ENCODE measurements at places on chromosomes 1 and 21.
A peak's percentile ranks its signal among the peaks of the same experiment; 100 is the strongest.

GRCh38 chr1:8121261-8122159 is 95.4 kb upstream of the ERRFI1 start:
- peak; percentile 69 for DNase-seq

- peak; percentile 76 for DNase-seq
Measured at GRCh38 chr21:37365517-37366481, 774 bp upstream of the DYRK1A start.

GRCh38 chr1:214402613-214403083 is 121.7 kb downstream of the SMYD2 start:
- no peak for DNase-seq

- DNase-seq, result no peak
Measured at GRCh38 chr1:183577897-183578465, 12.3 kb downstream of the NCF2 start.

GRCh38 chr1:78092643-78093042 is 46.9 kb downstream of the GIPC2 start:
- no peak for DNase-seq

DNA sequence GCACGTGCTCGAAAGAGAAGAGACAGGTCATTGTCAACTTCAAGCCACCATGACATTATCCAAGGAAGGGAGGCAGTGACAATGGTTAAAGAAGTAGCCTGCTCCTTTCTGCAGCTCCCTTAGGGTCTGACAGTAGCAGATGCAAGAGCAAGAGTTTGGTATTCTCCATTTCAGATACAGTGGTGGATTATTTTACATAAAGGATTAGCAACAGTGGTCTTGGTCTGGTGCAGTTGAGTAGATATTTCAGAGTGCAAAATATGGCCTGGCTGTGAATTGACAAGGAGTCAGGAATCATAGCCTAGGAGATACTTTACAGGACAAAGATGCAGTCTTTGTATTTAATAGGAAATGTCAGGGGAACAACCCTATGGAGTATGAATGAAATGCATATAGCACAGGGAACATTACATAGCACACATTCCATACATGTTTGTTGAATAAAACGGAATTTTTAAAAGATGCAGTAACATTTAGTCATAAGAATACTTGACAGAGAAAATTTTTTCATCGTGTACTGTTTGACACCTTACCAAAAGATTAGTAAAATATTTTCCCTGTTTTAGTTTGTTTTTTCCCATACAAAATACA is 41.8 kb downstream of the CHRM3 start:
- no peak for DNase-seq

DNA sequence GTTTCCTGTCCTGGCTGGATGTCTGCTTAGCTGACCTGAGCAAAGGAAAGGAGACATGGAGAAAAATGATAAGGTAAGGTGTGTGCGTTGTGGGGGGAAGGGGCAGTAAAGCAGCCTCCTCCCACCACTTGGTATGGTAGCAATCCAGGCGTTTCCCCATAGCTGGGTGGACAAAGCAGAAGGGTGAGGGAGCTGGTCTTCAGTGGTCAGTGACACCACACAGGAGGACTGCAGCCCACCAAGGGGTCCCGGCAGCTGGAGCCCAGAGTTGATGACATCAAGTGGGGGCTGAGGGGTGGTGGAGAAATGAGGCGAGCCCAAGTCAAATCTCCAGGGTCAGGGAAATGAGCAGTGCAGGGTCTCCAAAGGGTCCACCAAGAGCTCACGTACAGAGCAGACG is 69.3 kb upstream of the LRRN2 start:
- DNase-seq, result no peak

DNA sequence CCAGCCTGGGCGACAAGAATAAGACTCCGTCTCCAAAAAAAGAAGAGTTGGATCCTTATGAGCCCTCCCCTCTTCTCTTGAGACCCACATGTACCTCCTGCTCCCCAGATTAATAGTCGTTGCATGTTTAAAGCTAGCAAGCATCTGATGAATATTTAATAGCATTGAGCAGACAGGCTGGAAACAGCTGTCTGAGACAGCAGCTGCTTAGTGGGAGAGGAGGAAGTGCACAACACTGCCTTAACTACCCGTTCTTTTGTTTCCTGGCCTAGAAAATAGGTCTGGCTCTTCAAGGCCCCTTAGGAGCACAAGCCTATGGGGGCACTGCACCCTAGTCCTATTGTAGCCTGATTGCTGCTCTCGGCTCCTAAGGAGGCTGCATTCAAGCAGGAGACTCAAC is 17.3 kb upstream of the TMEM39B start:
- DNase-seq, result no peak

DNA sequence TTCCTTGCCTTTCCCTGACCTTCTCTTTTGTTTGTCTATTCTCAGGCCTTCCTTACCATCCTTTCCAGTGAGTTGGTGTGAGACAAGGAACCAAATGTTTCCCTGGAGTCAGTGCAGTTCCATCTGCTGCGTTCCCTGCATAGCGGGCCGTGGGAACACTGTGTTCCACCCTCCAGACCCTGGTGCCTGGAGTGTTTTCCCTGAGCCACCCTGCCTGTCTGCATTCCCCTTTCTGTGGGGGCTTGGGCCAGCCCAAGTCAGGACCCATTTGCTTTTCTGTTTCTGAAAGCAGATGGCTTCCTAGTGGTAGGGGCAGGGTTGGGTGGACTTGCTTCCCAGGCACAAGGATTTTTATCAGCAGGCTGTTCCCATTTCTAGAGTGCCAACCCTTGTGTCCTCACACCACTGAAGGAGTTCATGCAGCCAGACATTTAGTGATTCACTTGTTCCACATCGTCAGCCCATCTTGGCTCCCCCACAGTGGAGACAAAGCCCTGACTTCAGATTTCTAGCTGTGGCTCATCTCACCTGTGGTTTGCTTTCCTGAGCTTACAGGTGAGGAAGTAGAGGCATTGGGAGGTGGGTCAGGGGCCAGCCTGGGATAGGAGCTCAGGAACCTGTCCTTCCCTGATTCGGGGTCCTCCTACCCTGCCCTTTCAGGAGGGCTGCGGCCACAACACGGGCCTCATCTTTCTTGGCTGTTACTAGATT is 14.1 kb upstream of the MYOG start:
- DNase-seq, result no peak

DNA sequence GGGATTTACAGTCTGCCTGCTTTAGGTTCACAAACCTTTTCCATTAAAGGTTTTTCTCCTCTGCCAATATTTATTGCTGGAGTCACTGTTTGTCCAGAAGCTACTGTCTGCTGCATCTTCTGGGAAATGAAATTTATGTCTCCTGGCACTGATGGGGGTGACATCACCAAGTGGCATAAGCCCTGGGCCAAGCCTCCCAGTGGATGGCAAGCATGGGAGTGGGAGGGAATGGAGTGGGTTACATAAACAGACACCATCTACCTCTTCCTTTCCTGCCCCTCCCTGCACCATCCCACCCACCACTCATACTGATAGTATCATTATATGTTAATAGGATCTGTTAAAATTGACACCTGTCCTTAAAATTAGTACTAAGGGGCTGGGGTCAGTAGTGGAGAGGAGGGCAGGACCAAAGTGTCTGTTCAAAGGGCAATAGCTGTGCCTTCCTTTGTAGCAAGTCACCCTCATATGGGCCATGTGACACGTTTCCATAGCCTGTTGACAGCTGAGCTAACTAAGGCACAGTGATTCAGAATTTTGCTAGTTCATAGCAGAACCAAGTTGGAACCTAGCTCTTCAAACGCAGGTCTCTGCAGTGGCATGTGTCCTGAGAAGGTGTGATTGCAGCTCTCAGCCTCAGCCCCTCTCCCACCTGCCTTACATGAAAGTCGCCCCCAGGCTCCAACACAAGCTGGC is 71.0 kb downstream of the MAB21L3 start:
- no peak for DNase-seq

GRCh38 chr1:9110669-9111356 is 18.1 kb downstream of the GPR157 start:
- peak; percentile 85 for DNase-seq

GRCh38 chr1:169390303-169390702 is 22.3 kb downstream of the BLZF1 start:
- no peak for DNase-seq

GRCh38 chr21:41602531-41602930 is 94.6 kb upstream of the TMPRSS2 start:
- DNase-seq, result no peak

DNA sequence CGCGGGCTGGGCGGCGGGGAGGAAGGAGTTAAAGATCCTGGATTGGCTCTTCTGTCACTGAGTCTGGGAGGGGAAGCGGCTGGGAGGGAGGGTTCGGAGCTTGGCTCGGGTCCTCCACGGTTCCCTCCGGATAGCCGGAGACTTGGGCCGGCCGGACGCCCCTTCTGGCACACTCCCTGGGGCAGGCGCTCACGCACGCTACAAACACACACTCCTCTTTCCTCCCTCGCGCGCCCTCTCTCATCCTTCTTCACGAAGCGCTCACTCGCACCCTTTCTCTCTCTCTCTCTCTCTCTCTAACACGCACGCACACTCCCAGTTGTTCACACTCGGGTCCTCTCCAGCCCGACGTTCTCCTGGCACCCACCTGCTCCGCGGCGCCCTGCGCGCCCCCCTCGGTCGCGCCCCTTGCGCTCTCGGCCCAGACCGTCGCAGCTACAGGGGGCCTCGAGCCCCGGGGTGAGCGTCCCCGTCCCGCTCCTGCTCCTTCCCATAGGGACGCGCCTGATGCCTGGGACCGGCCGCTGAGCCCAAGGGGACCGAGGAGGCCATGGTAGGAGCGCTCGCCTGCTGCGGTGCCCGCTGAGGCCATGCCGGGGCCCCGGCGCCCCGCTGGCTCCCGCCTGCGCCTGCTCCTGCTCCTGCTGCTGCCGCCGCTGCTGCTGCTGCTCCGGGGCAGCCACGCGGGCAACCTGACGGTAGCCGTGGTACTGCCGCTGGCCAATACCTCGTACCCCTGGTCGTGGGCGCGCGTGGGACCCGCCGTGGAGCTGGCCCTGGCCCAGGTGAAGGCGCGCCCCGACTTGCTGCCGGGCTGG is at the start of gene NPR1:
TSS of gene NPR1 (plus strand) at position 170 of the 818 bp plus-strand sequence. CDS start at position 591, 421 bp downstream.
- DNase-seq, result peak; percentile 62

GRCh38 chr1:17777330-17777729 is 22.2 kb downstream of the ACTL8 start:
- no peak for DNase-seq

DNA sequence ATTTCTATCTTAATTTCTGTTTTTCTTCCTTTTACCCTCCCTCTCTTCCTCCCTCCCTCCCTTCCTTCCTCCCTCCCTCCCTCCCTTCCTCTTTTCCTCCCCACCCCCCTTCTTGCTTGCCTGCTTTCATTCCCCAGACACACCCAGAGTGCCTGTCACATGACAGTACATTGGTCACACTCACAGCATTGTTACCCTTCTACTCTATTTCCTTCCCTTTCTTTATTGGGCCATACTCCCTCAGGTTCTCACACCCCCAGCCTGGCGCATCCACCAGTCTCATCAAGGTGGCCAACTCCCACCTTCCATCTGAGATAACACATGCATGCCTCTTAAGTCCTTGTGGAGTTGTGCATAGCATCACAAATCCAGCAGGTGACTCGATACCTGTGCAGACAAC is 10.9 kb downstream of the TMPRSS3 start:
- no peak for DNase-seq

DNA sequence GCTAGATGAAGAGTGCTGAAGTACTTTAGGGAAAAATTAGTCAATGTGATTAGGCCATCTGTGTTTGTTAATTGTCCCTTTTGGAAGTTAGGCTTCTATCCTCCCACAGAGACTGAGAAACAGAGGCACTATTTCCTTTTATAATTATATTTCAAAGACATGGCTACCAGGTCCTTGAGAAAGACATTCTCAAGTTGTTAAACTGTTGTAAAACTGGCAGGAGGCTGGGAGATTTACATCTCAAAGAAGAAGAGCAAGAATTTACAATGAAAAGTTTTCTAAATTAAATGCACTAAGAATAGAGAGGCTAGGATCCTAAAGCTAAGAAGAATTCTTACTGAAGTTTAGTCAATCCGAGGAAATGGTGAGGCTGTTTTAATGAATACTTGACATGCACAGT is 74.0 kb upstream of the BRINP3 start:
- DNase-seq, result no peak

DNA sequence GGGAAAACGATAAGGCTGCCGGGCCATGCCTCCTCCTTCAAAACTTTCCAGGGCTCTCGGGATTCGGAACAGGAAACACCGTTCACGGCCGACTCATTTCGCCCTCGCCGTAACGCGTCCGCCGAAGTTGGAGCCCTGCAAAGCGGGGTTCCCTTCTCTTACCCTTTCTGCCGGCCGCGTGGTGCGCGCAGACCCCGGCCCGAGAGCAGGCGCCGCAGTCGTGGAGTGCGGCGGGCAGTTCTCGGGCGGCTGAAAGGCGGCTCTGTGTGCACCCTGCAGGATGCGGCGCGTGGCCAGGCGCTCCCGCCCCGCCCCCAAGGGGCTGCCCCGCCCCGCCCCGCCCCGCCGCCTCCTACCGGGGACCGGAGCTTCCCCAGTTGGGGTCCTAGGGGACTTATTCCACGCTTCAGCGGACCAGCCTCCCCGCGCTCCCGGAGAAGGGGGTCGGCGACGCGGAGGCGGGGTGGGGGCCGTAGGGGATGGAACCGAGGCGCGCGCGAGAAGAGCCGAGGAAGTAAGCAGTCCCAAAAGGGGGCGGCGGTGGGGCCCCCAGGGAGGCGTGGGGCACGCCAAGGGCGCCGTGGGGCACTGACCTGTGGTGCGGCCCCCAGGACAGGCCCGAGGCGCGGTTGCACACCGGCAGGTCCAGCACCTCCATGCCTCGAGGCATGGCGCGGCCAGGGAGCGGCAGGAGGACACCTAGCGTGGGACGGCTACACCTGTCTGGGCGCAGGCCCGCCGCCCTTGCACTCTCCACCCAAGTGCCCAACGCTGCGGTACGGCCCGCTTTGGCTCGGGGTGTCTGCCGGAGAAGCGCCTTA is at the start of gene MCOLN2:
TSS of gene MCOLN2 (minus strand) at position 268 of the 821 bp plus-strand sequence. CDS start at position 27, 241 bp downstream.
- peak; percentile 90 for DNase-seq

GRCh38 chr1:22340873-22341272 is 110.8 kb upstream of the ZBTB40 start:
- DNase-seq, result no peak

DNA sequence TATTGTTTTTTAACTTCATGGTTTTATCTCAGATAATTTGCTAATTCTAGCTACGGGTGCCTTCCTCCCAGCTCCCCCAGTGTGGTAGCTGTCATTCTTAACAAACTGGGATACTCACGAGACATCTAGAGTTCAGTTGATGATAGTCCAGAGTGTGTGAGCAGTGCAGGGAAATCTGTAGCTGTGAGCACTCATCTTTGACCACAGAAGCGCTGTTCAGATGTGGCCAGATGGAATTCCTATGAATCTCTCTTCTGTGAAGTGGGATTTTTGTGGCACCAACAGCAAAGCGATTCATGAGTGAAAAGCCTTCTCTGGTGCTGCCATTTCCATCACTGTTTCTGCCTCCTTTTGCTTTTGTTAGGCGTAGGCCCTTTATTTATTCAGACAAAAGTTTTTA is 125.1 kb downstream of the NFIA start:
- no peak for DNase-seq

GRCh38 chr1:59026472-59026948 is 242.7 kb upstream of the JUN start:
- DNase-seq, result peak; percentile 36

GRCh38 chr1:32811265-32811664 is 5.9 kb downstream of the YARS1 start:
- DNase-seq, result no peak

- DNase-seq, result peak; percentile 9
Measured at GRCh38 chr1:90716552-90717355, at the start of gene BARHL2. Gene BARHL2, minus strand, starts transcription at chr1:90717302. Its CDS starts 107 bp downstream, at chr1:90717195.

All from AG08396 (cell line).